Vagina (tissue), 2 donors: ENCODE measurements at places on chromosomes 2 and 18.

GRCh38 chr2:58063641-58064040 lies 17.0 kb downstream of the VRK2 start:
- no peak for DNase-seq

DNA sequence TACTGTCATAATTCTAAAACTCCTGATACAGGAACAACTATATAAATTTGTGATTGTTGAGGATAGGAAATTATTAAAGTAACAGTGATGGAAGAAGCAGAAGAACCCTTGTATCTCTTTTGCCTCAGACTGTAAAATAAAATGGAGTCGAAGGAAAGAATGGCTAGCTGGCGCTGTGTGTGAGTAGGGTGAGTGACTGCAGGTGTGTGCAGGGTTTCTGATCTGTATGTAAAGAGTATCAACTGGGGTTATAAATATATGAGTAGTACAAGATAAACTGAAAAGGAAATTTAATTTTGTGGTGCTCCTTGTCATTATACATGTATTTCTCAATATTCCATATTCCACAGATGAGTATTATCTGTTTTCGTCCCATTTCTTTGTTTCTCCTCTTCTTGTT lies 15.2 kb downstream of the POLI start:
- DNase-seq = no peak

DNA sequence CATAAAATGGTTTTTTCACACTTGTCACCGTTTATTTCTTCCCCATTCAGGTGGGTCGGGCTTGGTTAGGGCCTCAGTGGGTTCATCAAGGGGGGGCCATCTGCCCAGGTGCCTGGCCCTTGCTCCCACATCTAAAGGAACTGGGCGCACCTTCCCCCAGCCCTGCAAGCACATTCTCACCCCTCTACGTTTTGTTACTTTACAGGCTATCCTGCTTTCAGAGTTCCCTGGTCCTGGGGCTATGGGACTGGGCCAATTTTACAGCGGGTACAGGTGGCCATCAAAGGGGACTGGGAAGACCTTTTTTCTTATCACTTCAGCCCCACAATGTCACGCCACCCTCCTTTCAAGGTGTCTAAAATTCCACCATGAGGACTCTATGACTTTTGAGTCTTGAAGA lies 71.8 kb upstream of the HAAO start:
- DNase-seq = no peak

GRCh38 chr2:75595541-75596395 lies 35.0 kb upstream of the EVA1A start:
- DNase-seq = no peak

- no peak for DNase-seq
Observed at GRCh38 chr18:63336366-63337099, 17.0 kb upstream of the BCL2 start.

- DNase-seq = no peak
Observed at GRCh38 chr2:155062250-155062921, 363.9 kb downstream of the KCNJ3 start.

GRCh38 chr2:137748533-137748932 lies 215.7 kb upstream of the HNMT start:
- DNase-seq = no peak

DNA sequence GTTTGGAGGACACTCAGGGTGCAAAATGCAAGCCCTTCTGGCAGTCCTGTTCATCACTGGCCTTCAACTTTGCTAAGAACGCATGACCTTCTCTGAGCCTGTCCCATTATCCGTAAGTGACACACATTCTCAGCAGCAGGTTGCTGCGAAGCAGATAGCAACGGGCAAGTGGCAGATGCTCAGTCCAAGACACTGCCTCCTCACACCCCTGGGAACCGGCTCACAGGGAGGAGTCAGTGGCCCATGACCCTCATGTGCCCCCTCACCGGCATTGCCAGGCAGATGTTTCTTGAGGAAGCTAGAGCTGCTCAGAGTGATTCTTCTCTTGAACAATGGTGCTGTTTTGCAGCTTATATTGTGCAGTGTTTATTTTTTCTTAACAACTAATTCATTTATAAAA lies 737.2 kb upstream of the HS6ST1 start:
- DNase-seq = no peak

- no peak for DNase-seq
Observed at GRCh38 chr2:86023366-86023712, 82.3 kb downstream of the POLR1A start.
